ENCODE measurements at places on chromosomes 12 and 14. TPM values are rescaled to one million over a fixed set of nuclear protein-coding genes. Genes with fewer than 3 reads are reported as not detected.

DNA sequence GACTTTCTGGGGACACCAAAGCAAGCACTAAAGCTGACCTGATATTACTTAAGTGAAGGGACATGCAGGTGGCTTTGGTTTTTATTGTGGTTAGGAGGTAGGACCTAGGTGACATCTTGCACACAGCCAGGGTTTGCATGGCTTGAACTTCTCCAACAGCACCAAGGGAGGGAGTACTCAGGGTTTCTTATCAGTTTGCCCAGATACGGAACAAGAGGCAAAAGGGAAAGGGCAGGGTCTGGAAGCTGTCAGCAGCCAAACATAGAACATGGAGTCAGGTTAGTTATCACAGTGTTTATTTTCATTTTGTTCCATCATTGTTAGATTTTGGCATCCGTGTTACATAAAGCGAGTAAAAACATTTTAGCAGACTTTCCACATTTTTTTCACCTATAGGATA, 186.3 kb upstream of the CLEC14A start:
- no peak for DNase-seq

- DNase-seq, result peak; percentile 54
These were observed 3.7 kb upstream of the NECAP1 start for GRCh38 chr12:8078398-8078797.

GRCh38 chr12:57153415-57153997, 6.1 kb upstream of the LRP1-AS start:
- DNase-seq, result no peak

GRCh38 chr12:39905152-39905551, 200.7 kb downstream of the SLC2A13 start:
- no peak for DNase-seq

- DNase-seq, result no peak
These were observed 643 bp upstream of the TAMALIN start for GRCh38 chr12:52005903-52006703.

DNA sequence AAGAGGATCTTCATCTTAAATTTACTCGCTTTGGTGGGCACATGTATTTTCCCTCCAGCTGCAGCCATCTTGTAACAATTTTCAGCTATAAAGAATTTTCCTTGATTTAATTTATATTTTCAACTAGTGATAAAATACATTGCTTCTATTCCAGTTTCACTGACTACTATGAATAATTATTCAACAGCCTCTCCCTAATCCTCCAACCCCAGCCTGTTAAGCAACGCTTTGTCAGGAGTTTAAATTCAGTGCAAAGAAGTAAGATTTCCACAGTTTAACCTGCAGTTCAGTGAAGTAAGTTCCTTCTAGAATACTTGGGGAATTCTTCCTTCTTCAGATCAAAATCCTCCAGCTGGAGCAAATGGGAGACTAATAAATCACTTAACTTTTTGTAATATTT, 180.2 kb downstream of the MSRB3 start:
- DNase-seq, result no peak

GRCh38 chr12:118126119-118126757, 9.7 kb upstream of the PEBP1 start:
- no peak for DNase-seq

DNA sequence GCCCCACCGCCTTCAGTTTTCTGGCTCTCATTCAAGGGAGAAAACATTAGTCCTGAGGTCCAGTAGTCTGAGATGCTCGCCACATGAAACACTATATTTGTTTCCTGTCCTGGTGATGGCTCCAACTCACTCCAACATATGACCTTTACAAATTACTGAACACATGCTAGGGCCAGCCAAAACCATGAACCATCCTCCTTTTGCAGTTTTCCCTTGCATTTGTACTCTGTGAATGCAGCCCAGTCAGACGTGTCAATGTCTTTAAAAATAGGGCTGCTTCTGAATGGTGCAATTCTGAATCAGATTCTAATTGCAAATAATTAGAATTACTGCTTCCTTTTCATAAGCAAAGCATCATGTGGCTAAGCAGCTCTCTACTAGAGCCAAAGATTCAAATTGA, 36.0 kb downstream of the ADAMTS20 start:
- DNase-seq, result no peak

GRCh38 chr12:20368651-20369304, 441 bp downstream of the PDE3A start:
- no peak for DNase-seq

DNA sequence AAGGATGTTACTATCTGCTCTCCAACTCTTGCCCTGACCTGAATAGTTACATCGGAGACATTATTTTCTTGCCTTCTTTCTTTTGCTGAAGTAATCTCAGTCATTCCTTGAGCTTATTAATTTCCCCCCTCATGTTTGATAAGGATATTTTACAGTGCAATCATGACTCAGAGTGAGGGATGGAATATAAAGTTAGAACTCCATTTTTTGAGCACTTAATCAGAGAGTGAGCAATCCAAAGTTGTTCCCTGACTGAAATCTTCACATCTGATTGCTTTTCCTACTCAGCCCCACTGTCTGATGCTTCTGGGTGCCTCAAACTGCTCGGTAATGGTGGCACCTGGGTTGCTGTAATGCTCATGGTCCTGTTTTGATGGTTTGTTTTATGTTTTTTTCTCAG, 142.7 kb upstream of the SEL1L start:
- no peak for DNase-seq

CIDEB gene
- 17.0 TPM for total RNA-seq

NAV3 gene
- not detected for total RNA-seq

OTX2 gene
- not detected for total RNA-seq

TAS2R19 gene
- 3.2 TPM for total RNA-seq

REP15 gene
- total RNA-seq, result 1.0 TPM

Data from activated naive CD4-positive, alpha-beta T cell treated with anti-CD3 and anti-CD28 coated beads, Interleukin-2, amount 50 U/mL, for 72 hours (primary cell).